ENCODE measurements at places on chromosomes 1 and 21.

- DNase-seq = peak; percentile 10
Measured at GRCh38 chr1:245153081-245153551, 1.7 kb upstream of the KIF26B start.

DNA sequence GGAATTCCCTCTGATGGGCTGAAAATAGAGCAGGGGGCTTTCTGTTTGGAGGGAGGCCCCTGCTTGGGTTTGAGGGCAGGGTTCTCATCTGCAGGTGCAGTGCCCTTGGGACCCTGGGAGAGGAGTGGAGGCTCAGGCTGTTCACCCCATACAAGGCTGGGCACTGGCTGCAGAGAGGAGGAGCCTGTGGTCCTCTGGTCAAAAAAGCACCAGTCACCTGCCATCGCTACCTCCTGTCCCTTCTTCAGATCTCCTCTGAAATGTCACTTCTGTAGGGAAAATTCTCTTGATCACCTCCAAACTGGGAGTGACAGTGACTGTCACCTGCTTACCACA lies 108.9 kb downstream of the TRABD2B start:
- DNase-seq = no peak

GRCh38 chr1:64469977-64470664 lies at the start of gene CACHD1:
Gene CACHD1 (plus strand): TSS chr1:64470129. CDS start chr1:64470745, 616 bp downstream.
- no peak for DNase-seq

DNA sequence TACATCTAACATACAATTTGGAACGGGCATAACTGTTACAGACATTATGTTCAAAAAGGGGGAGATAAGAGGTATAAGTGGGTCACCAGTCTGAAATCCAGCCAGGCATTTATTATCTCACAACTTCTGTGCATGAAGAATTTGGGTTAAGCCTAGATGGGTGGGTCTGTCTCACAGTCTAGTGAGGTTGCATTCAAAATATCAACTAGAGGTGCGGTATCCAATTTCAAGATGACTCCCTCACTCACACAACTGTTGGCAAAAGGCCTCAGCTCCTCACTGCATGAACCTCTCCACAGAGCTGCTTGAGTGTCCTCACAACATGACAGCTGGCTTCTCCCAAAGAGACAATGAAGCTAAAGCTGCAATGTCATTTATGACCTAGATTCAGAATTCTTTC lies 4.7 kb downstream of the AUNIP start:
- DNase-seq = no peak

GRCh38 chr1:99917214-99917613 lies 52.6 kb upstream of the SLC35A3 start:
- DNase-seq = no peak

DNA sequence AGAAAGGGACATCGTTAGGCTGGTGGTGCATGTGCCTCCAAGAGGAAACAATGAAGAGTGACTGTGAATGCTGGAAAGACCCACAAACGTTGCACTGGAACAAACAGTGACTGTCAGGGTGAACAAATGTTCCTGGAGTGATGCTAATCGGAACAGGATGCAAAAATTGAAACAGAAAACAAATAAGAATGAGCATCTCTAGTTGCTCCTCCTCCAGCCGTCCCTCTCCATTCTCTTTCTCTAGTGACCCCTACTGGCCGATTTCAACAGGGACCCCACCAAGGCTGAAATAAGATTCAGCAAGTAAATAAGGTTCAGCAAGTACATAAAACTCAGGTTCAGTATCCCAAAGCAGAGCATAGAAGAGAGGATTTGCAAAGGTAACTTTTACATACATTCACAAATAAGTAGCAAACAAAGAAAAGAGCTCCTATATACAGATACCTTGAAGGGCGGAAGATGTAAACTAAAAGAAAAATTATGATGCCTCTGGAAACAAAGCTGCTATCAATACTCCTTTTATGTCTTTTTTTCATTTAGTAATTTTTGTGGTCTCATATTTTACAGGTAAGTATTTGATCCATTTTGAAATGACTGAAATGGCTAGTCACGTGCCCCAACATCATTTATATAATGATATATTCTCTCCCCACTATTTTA lies 836.1 kb upstream of the ADAMTS5 start:
- no peak for DNase-seq

GRCh38 chr1:10210841-10211804 lies 753 bp downstream of the KIF1B start:
- peak; percentile 54 for DNase-seq

DNA sequence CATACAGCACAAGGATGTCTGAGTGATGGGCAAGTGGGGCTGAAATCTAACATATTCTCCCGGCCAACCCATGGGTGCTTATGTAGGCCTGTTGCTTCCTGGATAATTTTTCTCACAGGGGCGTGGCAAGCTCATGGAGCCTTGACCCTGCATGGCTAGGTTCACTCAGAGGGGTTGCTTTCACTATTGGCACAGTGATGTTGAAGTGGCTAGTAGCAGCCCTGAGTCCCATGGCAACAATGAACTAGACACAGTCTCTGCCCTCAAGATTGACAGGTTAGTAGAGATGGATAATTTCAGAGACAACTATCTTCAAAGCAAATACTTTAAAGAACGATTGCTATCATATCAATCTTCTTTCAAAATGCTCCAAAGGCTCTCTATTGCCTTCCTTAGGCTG lies 6.5 kb upstream of the MAB21L3 start:
- no peak for DNase-seq

- no peak for DNase-seq
Measured at GRCh38 chr1:187960125-187960638, 1131.4 kb downstream of the PLA2G4A start.

- no peak for DNase-seq
Measured at GRCh38 chr1:9838946-9839345, 15.2 kb upstream of the CLSTN1 start.

DNA sequence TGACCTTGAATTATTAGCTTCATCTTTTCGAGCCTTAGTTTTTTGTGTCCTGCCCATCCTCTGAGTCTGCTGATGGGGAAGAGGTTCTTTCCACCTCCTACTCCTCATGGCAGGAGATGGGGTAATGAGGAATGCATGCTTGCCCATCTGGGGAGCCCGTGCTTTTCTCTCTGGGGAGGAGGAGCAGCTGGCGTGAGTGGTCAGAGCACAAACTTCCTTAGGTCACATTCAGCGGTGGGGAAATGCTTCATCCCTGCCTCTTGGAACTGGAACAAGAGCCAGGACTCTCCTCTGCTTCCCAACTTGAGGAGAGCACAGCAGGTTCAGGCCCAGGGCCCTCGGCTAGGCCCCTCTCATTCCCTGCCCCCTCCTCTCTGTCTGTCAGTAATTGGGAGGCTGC lies 155.0 kb downstream of the PCNX2 start:
- no peak for DNase-seq

- no peak for DNase-seq
Measured at GRCh38 chr1:9539829-9540550, 725 bp downstream of the SLC25A33 start.

DNA sequence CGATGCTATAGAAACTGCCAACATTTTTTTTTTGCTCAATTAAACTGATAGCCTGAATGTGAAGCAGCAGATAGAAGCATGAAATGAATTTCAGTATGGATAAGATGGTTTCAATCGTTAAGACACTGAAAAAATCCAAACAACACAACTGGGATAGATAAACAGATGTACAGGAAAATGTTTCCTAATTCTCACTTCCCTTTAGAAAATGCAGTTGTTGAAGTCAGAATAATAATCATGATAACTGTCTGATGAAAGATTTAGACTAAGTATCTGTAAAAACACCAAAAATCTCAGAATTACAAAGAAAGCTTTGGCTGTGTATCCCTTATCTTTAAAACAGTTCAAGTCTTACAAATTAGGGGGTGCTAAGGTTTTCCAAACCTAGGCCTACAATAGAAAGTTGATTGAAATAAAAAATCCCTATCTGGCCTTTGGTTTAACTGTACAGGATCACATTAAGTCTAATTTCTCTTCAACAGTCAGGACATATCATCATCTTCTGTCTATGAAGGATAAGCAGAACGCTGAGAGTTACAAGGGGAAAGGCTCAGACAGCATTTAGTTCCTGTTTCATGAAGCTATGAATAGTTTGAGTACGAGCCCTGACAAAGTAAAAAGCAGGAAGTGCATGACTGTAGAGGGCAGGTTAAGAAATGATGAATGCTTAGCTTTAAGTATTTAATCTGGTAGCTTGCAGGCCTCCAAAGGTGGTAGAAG lies 203.2 kb downstream of the APP start:
- DNase-seq = no peak

DNA sequence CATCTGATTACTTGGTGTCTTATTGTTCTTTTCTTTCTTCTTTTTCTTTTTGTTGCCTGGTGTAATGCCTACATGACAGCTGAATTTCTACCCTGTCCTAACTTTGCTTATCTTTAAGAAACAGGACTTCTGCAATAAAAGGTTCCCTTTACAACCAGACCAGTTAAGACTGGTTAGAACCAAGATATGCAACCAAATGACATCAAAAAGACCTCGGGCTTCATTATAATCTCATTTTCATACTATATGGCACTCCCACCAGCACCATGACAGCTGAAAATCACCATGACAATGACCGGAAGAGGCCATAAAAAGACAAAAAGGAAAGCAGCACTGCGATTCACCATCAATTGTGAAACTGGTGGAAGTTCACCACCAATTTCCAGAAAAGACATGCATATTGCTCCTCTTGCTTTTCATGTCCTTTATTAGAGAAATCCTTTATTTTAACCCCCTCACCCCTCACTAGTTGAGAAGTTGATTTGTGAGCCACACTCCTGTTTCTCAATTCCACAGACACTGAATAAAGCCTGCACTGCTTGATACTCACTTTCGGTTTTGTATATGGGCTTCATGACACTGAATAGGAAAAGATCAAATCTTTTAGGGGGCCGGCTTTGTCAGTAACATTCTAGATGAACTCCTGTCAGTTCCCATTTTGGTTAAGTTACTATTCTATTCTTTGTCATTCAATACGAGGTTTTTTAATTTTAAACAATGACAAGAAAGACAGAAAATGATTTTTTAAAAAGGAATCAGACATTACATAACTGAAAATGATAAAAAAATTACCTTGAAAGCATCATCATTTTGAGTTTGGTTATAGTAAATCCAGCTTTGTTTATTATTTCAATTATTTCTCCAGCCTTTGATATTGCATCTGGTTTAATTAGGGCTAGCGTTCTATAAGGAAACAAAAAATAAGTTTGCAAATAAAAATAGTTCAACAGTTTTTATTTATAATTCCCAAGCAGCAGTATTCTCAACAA lies 58.1 kb downstream of the NME7 start:
- no peak for DNase-seq

GRCh38 chr1:160437432-160438316 lies 37.3 kb downstream of the VANGL2 start:
- DNase-seq = no peak

DNA sequence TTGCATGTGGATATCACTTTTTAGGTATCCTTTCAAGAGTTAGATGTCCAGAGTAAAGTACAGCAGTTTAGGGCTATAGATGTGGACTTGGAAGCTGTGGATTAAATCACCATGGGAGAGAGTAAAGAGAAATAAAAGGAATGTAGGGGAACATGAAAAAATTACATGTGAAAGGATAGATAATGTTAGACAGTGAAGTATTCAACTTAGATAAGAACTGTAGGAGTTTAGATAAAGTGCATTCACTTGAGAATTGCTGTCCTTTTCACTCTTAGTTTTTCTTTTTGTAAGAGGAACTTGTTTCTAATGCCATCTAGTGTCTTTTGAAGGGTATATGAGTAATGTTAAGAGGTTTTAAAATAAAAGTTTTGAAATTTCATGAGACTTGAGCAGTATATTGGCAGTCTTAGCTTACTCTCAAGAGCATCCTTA lies 40.1 kb downstream of the MAST2 start:
- DNase-seq = peak; percentile 12

DNA sequence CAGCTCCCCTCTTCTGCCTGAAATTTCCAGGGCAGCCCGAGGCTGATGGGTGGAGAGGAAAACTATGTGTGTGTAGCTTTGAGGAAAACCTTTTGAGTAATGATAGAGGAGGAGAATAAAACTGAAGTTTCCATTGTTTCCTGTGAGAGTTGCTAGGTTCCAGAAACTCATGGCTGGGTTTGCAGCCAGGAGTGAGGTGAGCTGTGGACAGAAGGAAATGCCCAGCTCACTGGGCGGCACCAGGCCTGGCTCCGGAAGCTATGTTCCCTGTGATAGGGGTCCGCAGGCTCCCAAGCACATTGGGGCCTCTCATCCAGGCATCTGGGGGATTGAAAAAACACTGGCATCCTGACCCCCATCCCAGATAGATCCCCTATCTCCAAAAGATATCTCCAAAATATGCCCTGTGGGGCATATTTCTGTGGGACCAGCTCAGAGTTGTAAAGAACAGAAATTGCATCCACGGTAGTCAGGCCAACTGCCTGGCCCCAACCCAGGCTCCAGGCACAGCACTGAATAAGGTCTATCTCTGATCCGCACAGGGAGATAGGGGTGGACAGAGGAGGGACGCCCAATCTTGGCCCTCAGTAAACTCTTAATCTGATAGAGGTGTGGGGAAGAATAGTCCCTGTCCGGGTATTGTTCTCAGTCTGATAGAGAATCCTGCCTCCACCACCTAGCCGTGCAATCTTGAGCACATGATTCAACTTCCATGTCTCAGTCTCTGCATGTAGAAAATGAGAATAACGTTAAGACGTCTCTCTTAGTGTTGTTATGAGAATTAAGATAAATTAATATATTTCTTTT lies 1.8 kb upstream of the HSPG2 start:
- no peak for DNase-seq

DNA sequence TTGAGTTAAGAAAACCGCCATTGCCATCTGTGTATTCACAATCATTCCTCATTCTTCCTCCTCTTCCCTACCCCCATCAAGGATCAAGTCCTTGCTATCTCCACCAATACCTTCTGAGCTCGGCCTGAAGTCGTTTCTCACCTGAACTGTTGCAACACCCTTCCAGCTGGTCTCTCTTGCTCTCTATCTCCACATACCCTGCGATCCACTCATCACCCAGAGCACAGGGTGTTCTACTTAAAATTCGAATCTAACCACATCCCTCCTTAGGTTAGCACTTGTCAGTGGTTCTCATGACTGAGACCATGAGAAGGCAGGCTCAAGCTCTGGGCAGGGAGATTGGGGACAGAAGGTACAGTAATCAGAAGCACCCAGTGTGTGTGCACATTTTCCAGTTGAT lies 4.6 kb downstream of the IVL start:
- DNase-seq = no peak

- no peak for DNase-seq
Measured at GRCh38 chr1:54471588-54471987, 65.4 kb upstream of the SSBP3 start.

- DNase-seq = peak; percentile 16
Measured at GRCh38 chr21:37917612-37918011, 1.4 kb upstream of the KCNJ6 start.

DNA sequence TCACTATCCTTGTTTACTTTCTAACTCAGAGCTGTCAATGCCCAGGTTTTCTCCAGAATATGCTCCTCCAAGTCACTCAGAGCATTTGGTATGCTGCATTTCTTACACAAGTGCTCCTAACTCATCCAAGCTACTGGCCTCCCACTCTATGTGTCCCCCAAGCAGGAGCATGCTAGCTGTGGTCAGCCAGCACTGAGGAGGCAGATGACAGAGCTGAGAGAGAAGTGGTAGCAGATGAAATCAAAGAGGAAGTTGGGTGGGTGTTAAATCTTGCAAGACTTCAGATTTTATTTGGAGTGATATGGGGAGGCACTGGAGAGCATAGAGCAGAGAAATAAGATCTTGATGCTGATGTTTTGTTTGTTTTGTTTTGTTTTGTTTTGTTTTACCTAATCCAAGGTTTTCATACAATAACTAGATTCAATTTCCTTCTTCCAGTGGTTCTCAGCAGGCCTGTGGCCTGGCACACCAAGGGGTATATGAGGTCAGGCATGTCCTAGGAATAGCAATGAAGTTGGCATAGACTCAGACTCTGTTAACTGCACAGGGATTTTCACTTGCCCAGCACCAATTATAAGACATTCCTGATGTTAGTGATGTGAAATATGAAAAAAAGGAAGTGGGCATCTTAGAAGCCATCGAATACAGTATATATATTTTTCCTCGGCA lies 3.1 kb upstream of the PGBD5 start:
- no peak for DNase-seq
